ENCODE measurements at places on chromosomes 4 and X.

DNA sequence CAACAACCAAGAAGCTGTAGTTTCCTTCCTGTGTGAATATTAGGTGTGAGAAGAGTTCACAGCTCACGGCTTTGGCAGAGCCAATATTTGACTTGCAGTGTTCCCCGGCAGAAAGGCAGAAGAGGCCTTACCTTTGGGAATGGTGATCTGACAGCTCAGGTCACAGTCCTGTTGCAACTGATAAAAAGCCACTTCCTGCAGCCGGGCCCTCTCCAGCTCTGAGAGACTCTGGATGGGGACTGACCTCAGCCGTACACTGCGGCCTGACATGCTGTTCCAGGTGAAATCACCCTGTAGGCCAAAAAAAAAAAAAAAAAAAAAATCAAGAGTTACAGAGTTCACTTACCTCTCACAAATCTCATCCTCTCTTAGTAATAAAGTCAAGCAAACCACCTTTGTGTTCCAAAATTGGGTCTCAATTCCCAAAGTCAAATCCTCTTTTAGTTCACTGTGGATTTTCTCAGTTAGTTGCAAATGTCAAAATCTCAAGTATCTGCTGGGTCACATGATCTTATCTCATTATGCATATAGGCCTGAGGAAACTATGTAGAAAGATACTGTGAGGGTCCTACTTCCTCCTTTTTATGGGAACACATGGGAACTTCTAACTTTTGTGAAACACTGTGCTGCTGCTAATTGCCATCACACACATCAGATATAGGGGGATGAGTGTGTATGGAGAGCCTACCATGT, 38.6 kb upstream of the AMELX start:
- DNase-seq = no peak

DNA sequence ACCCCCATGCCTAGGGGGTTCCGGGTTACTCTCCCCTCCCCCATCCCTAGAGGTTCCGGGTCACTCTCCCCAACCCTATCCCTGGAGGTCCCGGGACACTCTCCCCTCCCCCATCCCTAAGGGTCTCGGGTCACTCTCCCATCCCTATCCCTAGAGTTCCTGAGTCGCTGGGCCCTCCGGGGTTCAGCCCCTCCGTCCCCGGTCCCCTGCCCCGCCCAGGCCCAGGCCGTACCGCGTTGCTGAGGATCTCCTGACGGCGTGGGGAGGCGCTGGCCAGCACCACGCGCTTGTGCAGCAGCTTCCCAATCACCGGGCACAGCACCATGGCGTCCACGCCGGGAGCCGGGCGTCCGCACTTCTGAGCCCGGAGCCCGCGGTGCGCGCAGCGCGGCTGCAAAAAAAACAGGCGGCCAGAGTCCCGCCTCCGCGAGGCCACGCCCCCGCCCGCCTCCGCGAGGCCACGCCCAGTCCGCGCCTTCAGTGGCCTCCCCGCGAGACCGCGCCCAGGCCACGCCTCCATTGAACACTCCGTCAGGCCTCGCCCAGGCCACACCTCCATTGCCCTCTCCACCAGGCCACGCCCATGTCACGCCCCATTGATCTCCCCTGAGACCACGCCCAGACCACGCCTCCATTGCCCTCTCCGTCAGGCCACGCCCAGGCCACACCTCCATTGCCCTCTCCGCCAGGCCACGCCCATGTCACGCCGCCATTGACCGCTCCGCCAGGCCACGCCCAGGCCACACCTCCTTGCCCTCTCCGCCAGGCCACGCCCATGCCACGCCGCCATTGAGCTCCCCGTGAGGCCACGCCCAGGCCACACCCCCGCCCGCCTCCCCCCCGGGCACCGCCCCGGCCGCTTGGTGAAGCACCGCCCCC, at the start of gene ASMTL:
TSS of gene ASMTL (minus strand) at position 394 of the 879 bp plus-strand sequence. CDS start at position 325, 69 bp downstream.
- DNase-seq = peak; percentile 100

- DNase-seq = no peak
These were observed 104.1 kb upstream of the MCF2 start for GRCh38 chrX:139811942-139812629.

GRCh38 chr4:88965053-88965452, 91.9 kb downstream of the FAM13A start:
- no peak for DNase-seq

- DNase-seq = no peak
These were observed 21.0 kb upstream of the ETNPPL start for GRCh38 chr4:108783665-108784463.

DNA sequence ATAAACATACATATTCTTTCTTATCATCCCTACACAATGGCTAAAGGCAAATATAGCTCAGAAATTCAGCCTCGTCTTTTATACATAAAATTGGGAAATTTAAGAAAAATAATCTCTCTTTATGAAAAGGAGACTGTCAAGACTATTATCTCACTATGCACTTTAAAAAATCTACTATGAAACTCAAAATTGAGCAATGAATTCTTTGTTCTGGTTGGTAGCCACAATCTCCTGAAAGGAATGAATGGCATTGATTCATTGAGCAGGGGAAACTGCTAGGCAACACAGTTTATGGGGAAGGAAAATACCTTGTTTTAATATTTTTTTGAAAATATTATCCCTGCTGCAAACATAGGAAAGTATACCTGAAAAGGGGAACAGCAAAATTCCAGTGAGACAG, 397.1 kb downstream of the RAB28 start:
- no peak for DNase-seq

DNA sequence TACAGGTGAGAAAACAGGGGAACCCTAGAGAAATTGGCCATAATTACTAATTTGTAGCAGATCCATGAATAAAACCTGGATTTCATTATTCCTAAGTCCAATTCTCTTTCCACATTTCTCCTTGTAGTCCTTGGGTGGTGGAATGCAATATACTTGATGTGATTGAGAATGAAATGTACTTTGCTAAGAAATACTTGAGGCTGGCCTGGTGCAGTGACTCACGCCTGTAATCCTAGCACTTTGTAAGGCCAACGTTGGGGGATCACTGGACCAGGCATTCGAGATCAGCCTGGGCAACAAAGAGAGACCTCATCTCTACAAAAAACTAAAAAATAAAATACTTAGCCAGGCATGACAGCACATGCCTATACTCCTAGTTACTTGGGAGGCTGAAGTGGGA, 15.9 kb downstream of the TMEM184C start:
- no peak for DNase-seq

GRCh38 chr4:168562041-168562571, 65.3 kb downstream of the PALLD start:
- DNase-seq = no peak

DNA sequence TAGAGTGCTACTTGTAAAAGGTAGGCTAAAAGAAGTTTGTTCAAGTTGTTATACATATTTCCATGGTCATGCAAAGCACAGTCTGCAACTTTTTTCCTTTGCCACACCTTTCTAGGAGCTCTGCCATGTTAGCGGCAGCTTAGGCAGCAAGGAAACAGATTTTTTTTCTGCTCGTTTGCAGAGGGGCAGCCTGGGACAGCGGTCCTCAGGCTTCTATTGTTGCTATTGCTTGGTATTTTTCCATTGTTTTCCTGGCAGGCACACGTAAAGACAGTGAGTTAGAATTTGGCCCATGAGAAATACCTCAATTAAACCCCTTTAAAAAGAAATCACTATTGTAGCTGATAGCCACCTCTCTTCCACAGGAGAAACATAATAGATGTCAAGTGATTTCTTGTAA, 391.4 kb downstream of the SH2D1A start:
- DNase-seq = no peak

DNA sequence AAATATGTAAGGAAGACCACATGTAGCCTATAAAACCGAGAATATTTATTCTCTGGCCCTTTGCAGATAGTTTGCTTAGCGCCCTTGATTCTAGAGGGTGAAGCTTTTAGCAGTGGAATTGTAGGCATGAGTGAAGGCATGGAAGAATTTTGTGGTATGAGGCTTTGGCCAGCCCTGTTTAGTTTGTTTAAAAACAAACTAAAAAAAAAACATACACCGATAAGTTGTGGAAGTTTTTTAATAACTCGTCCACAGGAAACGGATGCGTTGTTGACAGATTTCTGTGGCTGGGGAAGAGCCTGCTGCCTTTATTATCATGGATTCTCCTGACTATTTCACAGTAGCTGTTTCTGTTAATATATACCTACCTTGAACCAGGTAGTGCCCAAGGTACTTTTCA, 194.7 kb upstream of the LNX1 start:
- no peak for DNase-seq

- DNase-seq = no peak
These were observed 19.4 kb upstream of the ARMCX1 start for GRCh38 chrX:101530944-101531343.

- DNase-seq = no peak
These were observed 74.9 kb downstream of the MAB21L2 start for GRCh38 chr4:150656891-150657290.

Data from Ammon's horn (tissue), 1 donor.